ENCODE measurements at places on chromosomes 3 and 15. TPM values are rescaled to one million over a fixed set of nuclear protein-coding genes. Genes with fewer than 3 reads are reported as not detected.

Gene HDAC11
- 17.2 TPM for polyA plus RNA-seq

Gene PAK6
- polyA plus RNA-seq, result 0.29 TPM

Gene CAPN7
- polyA plus RNA-seq, result 26.8 TPM

Gene TAGLN3
- polyA plus RNA-seq, result 6.4 TPM

Gene RAB5A
- polyA plus RNA-seq, result 36.8 TPM

Gene GCNT3
- 0.35 TPM for polyA plus RNA-seq

Gene RBM5
- 183 TPM for polyA plus RNA-seq

Gene GP9
- polyA plus RNA-seq, result 0.40 TPM

Gene UROC1
- 0.15 TPM for polyA plus RNA-seq

Gene CAMK2N2
- polyA plus RNA-seq, result not detected

Gene CCDC33
- polyA plus RNA-seq, result 0.31 TPM

Gene LRRC58
- 11.6 TPM for polyA plus RNA-seq

Gene SCN11A
- 1.3 TPM for polyA plus RNA-seq

Gene KY
- 52.9 TPM for polyA plus RNA-seq

Gene LIPH
- polyA plus RNA-seq, result 0.16 TPM

Gene LDHAL6B
- 0.14 TPM for polyA plus RNA-seq

Gene KNL1
- 8.7 TPM for polyA plus RNA-seq

Gene GP5
- polyA plus RNA-seq, result 0.52 TPM

Gene EAF2
- 7.1 TPM for polyA plus RNA-seq

Gene KIF15
- 13.4 TPM for polyA plus RNA-seq

Gene NUP210
- 7.8 TPM for polyA plus RNA-seq

Gene LRRK1
- 9.4 TPM for polyA plus RNA-seq

Gene DUOXA2
- polyA plus RNA-seq, result not detected

Data from muscle of leg (tissue), 16 donors.